ENCODE measurements at places on chromosomes 16 and 17.

- DNase-seq: no peak
These were observed 362 bp downstream of the KLHDC4 start for GRCh38 chr16:87765473-87765775.

DNA sequence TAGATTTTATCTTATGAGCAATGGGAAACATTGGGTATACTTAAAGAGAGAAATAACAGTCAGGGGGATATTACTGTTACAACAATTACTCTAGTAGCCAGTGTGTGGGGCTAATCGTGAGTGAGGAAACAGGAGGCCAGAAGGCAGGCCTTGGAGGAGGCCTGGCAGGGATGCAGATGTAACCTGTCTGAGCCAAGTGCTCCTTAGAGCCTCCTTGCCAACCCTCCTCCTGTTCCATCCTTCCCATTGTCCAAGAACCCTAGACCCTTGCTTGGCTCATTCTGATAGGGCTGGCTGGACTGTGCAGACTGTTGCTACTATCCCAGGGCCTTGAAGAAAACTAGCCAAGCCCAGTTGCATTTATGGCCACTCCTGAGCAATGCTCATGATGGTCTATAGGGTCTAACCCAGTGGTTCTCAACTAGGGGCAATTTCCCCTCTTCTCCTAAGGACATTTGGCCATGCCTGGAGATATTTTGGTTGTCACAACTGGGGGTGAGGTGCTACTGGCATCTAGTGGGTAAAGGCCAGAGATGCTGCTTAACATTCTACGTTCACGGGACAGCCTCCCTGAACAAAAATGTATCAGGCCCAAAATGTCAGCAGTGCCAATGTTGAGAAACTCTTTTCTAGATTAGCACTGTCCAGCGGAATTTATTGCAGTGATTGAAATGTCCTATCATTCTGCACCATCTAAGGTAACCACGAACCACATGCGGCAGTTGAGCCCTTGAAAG is 24.4 kb upstream of the WSCD1 start:
- no peak for DNase-seq

DNA sequence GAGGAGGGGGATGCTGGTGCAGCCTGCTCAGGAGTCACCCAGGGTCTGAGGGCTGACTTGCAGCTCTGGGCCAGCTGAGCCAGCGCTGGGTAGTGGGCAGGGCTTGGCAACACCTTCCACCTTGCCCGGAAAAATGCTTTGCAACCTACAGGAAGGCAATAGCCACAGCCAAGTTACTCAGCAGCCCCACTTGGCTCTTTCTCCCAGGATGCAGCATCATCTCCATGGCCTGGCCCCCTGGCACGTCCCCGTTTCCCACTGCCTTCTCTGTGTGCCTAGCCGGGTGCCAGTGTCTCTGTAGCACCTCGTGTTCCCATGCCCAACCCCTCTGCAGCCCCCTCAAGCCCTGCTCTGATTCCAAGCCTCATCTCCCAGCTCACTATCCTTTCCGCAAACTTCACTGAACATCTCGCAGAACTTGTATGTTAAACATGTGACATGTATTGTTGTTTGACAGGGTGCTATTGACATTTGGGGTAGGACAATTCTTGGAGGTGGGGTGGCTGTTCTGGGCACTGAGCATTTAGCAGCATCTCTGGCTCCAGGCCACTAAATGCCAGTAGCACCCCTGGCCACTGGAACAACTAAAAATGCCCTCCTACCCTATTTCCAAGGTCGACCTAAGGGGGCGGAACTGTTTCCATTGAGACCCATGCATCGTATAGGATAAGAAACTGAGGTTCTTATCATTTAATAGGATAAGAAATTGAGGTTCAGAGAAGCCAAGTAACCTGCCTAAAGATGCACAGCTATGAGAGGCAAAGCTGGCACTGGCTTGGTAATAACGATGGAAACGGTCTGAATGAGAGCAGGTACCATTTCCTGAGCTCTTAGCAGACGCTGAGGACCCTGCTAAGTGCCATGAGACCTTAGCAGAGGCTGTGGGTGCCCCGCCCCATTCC is 12.2 kb downstream of the DEXI start:
- DNase-seq: no peak

GRCh38 chr17:68432086-68432864 is 25.0 kb downstream of the WIPI1 start:
- no peak for DNase-seq

DNA sequence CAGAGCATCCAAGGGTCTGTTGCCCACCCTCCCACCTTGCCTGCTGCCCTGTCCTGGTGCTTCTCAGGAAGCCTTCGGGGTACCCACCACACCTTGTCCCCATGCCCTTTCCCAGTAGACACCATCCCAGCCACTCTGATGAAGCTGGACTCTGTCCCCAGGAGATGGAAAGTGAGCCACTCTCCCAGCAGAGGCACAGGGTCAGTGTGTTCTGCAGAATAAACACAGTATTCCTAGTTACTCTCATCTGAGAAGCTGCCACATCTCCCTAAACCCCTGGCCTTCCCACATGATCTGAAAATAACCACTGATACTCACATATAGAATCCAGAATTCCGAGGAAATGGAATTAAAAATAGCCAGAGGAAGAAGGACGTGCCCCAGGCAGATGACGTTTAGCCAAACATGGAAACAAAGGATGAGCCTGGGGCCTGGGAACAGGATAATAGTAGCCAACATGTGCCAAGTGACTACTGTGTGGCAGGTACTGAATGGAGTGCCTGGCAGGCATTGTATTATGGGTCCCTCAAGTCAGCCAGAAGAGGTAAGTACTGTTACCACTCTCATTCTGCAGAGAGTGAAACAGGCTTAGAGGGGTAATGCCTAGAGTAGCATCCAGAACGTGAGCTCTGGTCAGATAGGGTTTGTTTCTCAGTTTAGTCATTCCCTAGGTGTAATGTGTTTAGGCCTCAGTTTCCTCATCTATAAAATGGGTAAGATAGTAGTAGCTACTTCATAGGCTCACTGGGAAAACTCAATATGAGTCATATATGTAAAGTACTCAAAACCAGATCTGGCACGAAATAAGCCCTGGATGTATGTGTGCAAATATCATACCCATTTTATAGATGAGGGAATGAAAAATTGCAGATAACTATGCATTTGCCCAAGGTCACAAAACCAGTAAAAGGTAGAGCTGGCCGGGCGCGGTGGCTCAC is 20.8 kb upstream of the PEMT start:
- no peak for DNase-seq

DNA sequence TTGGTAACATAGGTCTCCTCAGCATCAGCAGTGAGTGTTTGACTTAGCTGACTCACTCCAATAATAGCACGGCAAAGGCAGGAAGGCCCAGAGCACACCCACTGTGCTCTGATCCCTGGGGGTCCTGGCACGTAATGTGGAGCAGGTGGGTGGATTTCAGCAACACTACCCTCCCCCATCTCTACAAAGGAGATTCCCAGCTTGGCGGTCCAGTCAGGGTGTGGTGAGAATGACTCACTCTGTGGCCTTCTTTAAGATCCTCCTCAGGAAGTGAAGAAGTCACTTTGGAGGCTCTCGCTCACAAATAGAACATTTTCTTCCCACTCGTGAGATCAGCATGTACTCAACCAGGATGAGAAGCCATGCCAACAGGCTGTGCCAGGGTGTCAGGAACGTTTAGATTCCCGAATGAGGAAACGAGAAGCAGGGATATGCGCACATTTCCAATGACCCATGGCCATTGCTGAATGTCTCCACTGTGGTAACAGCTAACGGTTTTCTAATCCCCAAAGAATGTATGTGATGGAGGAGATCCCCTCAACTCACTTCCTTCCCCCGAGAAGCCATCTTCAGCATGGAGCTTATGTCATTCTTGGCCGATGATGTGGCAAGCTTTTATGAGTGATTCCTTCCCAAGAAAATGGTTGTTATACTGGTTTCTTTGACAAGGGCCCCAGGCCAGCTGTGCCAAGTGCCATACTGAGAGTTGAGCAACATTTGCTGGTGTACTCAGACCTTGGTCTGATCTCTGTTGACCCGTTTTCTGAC is 365.2 kb downstream of the C16orf95 start:
- no peak for DNase-seq

DNA sequence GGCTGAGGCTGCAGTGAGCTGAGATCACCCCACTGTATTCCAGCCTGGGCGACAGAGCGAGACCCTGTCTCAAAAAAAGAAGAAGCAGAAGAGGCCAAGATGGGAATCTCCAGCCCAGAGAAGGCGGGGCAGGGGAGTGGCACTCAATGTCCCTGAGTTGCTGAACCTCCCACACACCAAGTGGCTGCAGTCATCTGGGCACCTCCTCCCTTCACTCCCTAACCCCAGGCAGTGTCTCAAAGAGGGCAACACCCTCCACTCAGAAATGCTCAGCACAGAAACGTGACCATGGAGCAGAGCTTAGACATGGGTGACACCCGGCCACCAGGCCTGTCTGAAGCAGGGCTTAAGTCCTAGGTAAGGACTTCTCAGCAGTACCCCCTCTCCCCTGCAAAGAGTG is 36.3 kb upstream of the BCAR1 start:
- no peak for DNase-seq

GRCh38 chr16:68490829-68491575 is 42.7 kb upstream of the SMPD3 start:
- peak; percentile 33 for DNase-seq

DNA sequence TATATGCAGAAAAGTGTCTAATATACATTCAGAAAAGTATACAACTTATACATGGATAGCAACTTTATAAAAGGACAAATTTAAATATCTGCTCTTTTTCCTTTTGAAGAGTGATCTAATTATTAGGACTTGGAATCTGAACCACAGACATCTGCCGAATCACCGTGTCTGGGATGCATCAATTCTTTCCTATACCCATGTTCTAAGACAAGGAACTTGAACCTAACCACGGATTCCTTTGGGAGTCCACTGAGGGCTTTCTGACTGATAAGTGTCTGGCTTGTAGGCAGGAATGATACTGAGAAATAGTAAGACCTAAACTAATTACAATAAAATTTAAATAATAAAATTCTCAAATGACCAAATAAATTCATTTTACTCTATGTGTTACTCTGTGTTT is 54.2 kb downstream of the NDEL1 start:
- no peak for DNase-seq

- DNase-seq: no peak
These were observed 7.8 kb downstream of the CES3 start for GRCh38 chr16:66968847-66969246.

DNA sequence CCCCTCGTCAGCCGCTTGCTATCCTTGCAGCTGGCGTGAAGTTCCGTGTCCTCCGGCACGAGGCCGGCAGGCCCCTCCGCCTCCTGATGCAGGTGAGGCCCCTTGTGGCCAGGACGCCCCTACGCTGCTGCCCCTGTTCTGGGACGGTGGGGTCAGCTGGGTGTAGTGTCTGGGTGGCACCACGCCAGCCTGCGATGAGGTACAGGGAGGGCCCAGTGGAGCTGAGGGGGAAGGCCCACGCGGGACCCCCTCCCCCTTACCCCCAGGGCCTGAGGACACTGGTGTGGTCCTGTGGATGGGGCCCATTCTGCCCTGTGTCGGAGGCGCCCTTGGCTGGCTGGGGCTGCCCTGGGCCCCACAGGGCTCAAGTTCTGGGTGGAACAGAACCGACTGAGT is 7.7 kb upstream of the RAB40C start:
- DNase-seq: no peak

- no peak for DNase-seq
These were observed 10.0 kb upstream of the GAA start for GRCh38 chr17:80091376-80091775.

- DNase-seq: no peak
These were observed 13.6 kb downstream of the CDC42EP4 start for GRCh38 chr17:73297934-73298861.

DNA sequence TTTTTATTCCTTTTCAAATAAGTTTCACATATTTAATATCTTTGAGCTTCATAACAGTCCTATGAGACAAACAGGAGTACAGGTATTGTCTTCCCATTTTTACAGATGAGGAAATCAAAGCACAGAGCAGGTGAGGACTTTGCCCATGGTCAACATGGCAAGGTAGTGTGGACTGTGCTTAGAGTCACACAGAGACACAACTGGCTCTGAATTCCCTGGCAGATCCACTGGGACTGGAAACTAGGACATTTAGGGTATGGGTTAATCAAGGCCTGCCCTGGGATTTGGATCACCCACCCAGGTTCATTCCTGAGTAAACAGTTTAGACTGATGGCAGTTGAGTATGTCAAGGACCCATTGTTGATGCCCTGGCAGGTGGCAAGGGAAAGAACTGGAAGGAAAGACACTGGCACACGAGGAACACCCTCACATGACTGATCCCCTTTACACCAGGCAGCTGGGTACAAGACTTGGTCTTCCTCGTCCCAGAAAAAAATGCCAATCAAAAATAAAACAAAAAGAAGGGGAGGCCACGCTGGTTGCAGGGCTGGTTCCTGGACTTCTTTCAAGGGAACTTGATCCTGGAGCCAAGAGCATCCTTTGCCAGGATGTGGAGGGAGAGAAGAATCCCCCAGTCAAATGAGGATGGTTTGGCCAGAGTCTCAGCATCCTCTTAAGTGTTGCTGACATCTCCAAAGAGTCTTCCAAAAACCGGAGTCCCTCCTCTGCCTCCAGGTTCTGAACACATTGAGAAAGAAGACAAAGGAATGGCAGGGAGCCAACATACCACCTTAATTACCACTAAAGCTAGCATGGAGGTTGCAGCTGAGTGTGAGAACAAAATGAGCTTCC is 34.9 kb downstream of the CHD9 start:
- DNase-seq: no peak

DNA sequence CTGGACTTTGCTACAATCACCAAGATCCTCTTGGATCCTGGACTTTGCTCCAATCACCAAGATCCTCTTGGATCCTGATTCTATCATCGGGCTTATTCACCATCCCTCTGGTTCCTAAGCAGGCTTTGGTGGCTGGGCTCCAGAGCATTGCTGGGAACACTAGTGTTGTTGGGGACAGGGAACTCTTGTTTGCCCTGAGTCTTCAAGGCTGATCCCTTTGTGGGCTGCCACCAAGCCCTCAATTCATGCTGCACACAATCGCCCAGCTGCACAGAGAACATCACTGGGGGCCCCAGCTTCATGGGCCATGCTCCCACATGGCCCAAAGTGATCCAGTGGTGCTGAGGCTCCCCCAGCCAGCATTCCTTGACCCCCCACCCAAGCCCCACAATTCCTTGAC is 88.3 kb downstream of the TMEM132E start:
- DNase-seq: no peak

DNA sequence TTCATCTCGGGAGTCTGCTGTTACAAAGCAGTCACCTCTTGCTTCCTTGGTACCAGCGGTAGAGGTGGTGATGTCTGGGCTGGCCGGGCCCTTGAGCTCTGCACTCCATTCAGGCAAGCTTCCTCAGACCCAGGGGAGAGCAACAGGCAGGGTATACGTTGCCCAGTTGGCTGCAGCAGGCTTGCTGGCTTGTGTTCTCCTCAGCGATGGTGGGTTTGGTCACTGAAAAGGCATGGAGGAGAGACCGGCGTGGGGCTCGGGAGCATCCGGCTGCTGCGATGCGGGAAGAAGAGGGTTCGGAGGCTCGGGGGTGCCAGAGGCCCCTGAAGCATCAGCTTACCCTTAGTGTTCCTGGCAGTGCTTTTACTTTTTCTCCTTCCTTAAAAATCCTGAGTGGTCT is 25.8 kb downstream of the SAP30BP start:
- DNase-seq: no peak

GRCh38 chr16:56451753-56452689 is 667 bp downstream of the OGFOD1 start:
- no peak for DNase-seq

GRCh38 chr16:11948819-11949218 is 7.0 kb upstream of the NPIPB2 start:
- no peak for DNase-seq

- no peak for DNase-seq
These were observed 54.3 kb downstream of the RPTOR start for GRCh38 chr17:80598813-80599545.

Data from omental fat pad (tissue), 4 donors.